ENCODE measurements at places on chromosomes 5 and 9. TPM values are rescaled to one million over a fixed set of nuclear protein-coding genes. Genes with fewer than 3 reads are reported as not detected.

- DNase-seq, result no peak
Measured at GRCh38 chr9:4386819-4387218, 87.0 kb upstream of the GLIS3 start.

GRCh38 chr5:173055722-173055982, 500 bp upstream of the CREBRF start:
- no peak for DNase-seq

DNA sequence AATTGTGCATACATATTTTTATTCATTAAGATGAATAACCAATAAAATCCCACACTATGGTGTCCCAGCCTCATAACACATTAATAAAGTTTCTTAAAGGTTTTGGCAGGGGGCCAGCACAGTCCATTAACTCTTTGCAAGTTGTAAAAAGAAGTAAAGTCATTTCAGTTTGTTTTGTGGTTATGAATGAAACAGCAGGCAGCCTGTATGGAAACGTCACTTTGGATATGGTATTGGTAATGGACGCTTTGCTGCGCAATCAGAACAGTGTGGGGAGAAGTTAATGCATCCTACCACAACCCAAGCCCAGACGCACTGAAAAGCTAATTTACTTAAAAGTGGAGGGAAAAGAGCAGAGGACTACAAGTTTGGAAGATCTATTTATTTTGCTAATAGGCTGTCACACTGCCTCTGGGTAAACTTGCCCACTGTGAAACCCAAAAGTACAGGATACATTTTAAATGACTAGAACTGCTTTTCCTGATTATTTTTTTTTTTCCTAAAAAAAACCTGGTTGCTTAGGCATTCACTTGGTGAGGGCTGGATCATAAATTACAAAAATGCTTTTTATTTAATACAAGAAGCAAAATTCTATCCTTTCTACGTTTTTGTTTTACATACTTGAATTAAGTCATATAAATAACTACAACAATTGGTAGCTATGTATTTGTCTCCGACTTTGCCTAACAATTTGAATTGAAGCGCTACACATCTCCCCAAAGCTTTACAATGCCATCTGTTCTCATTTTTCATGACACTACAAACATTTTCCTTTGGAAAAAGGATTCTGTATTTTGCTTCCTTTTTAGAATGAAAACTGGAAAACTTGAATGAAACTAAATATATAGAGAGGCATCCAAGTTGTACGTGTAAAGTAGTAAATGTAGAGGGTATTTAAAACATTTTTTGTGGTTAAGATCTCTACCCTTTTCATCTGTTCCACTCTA, 104.3 kb downstream of the NFIB start:
- DNase-seq, result no peak

- no peak for DNase-seq
Measured at GRCh38 chr5:179278119-179278518, 67.1 kb downstream of the ADAMTS2 start.

DNA sequence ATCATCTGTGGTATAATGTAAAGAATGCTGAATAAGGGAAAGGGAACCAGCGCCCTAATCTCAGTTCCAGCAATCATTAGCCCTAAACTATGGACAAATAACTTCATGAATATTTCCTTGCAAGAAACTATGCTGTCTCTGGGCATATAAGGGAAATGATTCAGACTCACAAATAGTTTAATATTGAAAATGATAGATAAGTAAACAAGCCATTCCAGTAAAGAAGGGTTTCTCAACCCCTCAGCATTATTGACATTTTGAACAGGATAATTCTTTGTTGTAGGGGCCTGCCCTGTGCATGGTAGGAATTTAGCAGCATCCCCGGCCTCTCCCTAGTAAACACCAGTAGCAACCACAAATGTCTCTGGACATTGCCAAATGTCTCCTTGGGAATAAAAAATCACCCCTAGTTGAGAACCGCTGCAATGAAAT, 23.8 kb downstream of the C5 start:
- no peak for DNase-seq

The SLC34A1 gene
- not detected for polyA plus RNA-seq

The FAM151B gene
- 4.5 TPM for polyA plus RNA-seq
